ENCODE measurements at places on chromosomes 2 and 18. TPM values are rescaled to one million over a fixed set of nuclear protein-coding genes. Genes with fewer than 3 reads are reported as not detected.

The DYNC1I2 gene
- total RNA-seq = 102 TPM

The ATP6V1B1 gene
- total RNA-seq = 1.7 TPM

The CNRIP1 gene
- 28.1 TPM for total RNA-seq

The NPAS2 gene
- 9.0 TPM for total RNA-seq

The WBP1 gene
- 87.2 TPM for total RNA-seq

The SNORC gene
- 0.29 TPM for total RNA-seq

The CFC1 gene
- total RNA-seq = not detected

The TEX44 gene
- total RNA-seq = not detected

The GNLY gene
- total RNA-seq = not detected

The FLACC1 gene
- total RNA-seq = 2.0 TPM

The INO80D gene
- total RNA-seq = 6.1 TPM

The SPDYA gene
- total RNA-seq = 2.3 TPM
